ENCODE measurements at places on chromosomes 11 and 22.

- no peak for DNase-seq
Measured at GRCh38 chr11:18567081-18567480, 21.5 kb downstream of the UEVLD start.

GRCh38 chr11:106565326-106565725 lies 452.9 kb downstream of the GUCY1A2 start:
- no peak for DNase-seq

- no peak for DNase-seq
Measured at GRCh38 chr11:3189886-3190583, 24.9 kb upstream of the OSBPL5 start.

- DNase-seq: no peak
Measured at GRCh38 chr22:42560381-42560780, 6.6 kb downstream of the SERHL2 start.

- peak; percentile 17 for DNase-seq
Measured at GRCh38 chr22:27045103-27045947, 387.9 kb downstream of the MIAT start.

DNA sequence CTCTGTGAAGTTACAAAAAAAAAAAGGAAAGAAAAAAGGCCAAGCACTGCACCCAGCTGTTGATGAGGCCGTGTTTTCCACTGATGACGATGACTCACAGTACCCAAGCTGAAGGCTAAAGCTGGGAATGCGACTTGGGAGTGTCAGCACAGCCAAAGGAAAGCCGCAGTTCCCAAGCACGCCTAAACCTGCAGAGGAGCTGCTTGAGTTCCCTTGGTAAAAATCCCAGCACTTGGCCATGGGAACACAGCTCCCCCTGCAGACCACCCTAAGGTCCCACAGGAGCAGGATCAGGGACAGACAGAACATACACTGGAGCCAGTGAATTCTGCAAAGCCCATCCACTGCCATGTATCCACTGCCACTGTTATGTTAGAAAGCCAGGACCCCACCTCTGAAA lies 39.9 kb downstream of the SERGEF start:
- DNase-seq: peak; percentile 71

DNA sequence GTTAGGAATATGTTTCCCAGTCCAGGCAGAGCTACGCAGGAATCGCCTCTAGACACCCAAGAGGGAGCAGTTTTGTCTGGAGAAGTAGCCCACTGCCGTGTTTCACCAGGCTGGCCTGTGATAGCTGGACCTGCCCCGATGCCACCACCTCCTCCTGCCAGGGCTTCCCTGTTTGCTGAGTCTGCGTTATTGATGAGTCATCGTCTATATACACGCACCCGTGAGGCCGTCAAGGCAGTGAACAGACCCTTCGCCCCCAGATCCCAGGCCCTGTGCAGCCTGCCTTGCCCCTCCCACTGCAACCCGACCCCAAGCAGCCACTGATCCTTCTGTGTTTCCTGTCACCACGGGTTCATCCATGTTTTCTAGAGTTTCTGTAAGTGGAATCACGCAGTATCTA lies 141.9 kb downstream of the IGLL1 start:
- no peak for DNase-seq

GRCh38 chr22:50305923-50306566 lies 1.4 kb downstream of the PLXNB2 start:
- DNase-seq: peak; percentile 77
